T-helper 2 cell treated with Interferon-gamma antibody and Interleukin-4, amounts not matched to agents 5 μg/mL and 100 μg/mL, for 36 hours (primary cell): ENCODE measurements at places on chromosomes 4 and X.

- peaks cover 3% of the 10 kb centered on the region for H3K27me3 ChIP-seq
- no peak overlapping the region for H3K4me3 ChIP-seq
- no peaks in the 10 kb centered on the region for H3K36me3 ChIP-seq
- H3K27ac ChIP-seq = no peak overlapping the region
- no peak for DNase-seq
Measured at GRCh38 chr4:151304755-151305154, 20.6 kb downstream of the SH3D19 start.

GRCh38 chr4:91958596-91958995, 345.2 kb upstream of the GRID2 start:
- H3K4me1 ChIP-seq = no peaks in the 10 kb centered on the region
- no peak overlapping the region for H3K27ac ChIP-seq
- no peak for DNase-seq

DNA sequence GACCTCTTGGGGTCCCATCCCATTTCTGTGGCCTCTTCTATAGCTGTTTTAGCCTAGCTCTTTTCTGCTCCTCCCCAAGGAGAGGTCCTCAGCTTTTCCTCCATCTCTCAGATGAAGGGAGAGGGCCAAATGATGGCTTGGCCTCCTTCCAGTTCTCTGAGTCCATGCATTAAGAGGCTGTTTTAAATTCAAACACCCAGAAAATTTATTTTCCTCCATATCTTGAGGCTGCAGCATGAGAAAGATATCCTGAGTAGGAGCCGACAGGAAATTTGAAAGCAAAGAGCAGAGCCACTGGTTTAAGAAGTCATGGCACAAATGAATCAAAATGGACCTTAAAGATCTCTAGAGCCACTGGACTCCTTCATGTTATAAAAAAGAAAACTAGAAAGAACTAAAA, 558.8 kb downstream of the MID1IP1 start:
- no peaks in the 10 kb centered on the region for H3K27me3 ChIP-seq
- no peak overlapping the region for H3K27ac ChIP-seq
- no peak for DNase-seq
- H3K36me3 ChIP-seq = no peaks in the 10 kb centered on the region
- no peak overlapping the region for H3K4me3 ChIP-seq

DNA sequence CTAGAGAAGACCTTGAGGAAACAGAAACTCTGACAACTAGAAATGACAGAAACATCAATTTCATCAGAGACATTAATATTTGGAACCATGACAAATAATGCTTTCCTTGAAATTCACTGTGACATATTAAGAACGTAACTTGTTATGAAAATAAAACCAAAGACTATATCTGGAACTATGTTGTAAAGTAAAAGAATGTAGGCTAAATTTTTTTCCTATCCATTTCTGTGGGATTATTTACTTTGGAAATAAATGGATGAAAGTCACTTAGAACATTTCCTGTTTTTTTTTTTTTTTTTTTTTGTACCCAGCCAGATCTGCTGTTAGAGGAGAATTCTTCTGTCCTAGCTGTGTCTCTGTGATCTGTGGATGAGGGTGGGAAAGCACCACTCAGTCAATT, 255.9 kb downstream of the SPRY1 start:
- no peak overlapping the region for H3K27ac ChIP-seq
- DNase-seq = no peak
- H3K36me3 ChIP-seq = peaks cover 1% of the 10 kb centered on the region
- no peak overlapping the region for H3K4me3 ChIP-seq
- H3K27me3 ChIP-seq = peaks cover 5% of the 10 kb centered on the region

DNA sequence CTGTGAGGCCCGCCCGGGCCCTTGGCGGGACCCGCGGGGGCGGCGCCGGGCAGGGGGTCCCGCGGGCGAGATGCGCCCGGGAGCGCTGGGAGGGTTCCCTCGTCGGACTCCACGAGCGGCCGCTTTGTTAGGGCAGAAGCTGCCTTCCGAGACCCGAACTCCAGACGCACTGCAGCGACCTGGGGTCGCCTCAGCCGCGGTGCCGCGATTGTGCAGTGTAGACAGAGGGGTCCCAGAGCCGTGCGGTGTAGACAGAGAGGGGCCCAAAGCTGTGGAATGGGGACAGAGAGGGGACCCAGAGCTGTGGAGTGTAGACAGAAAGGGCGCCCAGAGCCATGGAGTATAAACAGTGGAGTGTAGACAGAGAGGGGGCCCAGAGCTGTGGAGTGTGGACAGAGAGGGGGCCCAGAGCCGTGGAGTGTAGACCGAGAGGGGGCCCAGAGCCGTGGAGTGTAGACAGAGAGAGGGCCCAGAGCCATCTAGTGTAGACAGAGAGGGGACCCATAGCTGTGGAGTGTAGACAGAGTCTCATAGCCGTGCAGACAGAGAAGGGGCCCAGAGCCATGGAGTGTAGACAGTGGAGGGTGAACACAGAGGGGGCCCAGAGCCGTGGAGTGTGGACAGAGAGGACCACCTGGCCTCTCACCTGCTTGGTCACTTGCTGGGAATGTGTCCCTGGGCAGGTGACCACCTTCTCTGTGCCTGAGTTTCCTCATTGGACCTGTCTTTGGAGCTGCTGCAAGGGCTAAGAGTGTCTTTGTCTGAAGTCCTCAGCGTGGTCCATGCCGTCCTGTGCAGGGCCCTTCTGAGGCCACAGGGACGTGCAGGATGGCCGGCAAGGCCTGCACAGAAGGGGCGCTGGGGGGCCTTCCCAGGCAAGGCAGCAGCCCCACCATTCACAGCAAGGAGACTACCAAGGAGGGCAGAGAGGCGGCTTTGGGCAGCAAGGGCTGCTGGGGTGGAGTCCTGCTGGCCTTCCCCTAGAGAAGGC, 875 bp downstream of the RGS12 start:
- peaks cover 11% of the 10 kb centered on the region for H3K4me1 ChIP-seq
- H3K27ac ChIP-seq = peak overlapping the region; percentile 29
- H3K4me3 ChIP-seq = peak overlapping the region; percentile 71
- no peak for DNase-seq
- no peaks in the 10 kb centered on the region for H3K36me3 ChIP-seq

GRCh38 chr4:141158219-141158618, 24.9 kb upstream of the RNF150 start:
- H3K27me3 ChIP-seq = no peaks in the 10 kb centered on the region
- H3K4me1 ChIP-seq = no peaks in the 10 kb centered on the region
- no peak overlapping the region for H3K4me3 ChIP-seq
- no peak overlapping the region for H3K27ac ChIP-seq
- no peak for DNase-seq
- H3K36me3 ChIP-seq = no peaks in the 10 kb centered on the region

GRCh38 chrX:140091125-140091886, 126.0 kb upstream of the CXorf66 start:
- peak overlapping the region; percentile 43 for H3K4me3 ChIP-seq
- H3K27me3 ChIP-seq = peaks cover 19% of the 10 kb centered on the region
- H3K36me3 ChIP-seq = no peaks in the 10 kb centered on the region
- H3K27ac ChIP-seq = no peak overlapping the region
- DNase-seq = peak; percentile 6

DNA sequence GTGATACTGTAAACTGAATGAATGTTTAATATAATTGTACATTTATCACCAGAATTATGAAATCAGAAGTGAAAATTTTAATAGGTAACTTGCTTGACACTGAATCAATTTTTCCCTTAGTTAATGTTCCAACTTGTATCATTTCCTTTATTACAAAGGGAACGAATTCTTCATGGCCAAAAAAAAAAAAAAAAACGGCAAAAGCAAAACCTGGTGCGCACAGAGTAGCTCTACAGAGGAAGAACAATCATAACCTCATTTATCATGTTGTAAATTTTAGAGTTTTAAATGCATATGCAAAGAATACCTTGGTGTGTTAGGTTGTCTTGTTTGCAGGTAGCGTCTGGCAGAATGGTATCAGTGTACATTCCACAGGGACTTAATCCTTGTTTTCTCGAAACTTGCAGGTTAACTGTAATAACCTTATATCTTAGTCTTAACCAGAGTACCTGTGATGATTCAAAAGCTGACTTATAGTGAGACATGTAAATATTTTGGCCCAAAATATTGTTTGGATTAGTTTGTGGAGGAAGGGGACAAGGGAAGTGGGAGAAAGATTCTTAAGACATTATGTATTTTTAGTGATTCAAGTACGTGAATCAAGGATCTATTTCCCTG, 70.0 kb downstream of the NPNT start:
- no peak overlapping the region for H3K4me3 ChIP-seq
- no peak for DNase-seq
- H3K27me3 ChIP-seq = no peaks in the 10 kb centered on the region
- no peak overlapping the region for H3K27ac ChIP-seq
- H3K36me3 ChIP-seq = no peaks in the 10 kb centered on the region

GRCh38 chrX:11609109-11609508, 56.6 kb downstream of the ARHGAP6 start:
- H3K27me3 ChIP-seq = no peaks in the 10 kb centered on the region
- no peak for DNase-seq

DNA sequence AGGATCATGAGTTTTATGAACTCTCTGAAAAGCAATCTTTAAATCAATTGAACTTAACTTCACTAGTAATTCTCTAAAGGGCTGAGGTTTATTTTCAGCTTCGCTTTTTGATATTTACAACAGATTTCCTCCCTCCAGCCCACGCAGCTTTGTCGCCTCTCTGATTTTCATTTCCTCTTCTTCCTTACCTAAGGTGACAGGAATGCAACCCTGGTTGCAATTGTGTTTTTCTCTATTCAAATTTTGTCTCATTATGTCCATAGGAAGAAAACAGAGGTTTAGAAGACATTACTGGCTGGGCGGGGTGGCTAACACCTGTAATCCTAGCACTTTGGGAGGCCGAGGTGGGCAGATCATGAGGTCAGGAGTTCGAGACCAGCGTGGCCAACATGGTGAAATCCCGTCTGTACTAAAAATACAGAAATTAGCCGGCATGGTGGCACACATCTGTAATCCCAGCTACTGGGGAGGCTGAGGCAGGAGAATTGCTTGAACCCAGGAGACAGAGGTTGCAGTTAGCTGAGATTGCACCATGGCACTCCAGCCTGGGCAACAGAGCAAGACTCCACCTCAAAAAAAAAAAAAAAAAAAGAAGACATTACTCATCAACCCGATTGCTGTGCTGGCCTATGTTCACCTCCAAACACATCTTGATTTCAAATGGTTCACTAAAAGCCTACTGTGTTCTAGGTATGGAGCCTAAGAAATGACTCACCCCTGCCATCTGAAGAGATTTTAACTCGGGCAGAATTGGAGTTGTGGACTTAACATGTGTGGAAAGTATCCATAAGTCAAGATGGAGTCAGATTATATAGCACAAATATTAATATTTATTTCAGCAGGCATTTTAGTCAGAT, 36.8 kb downstream of the VSIG4 start:
- DNase-seq = no peak
- H3K27ac ChIP-seq = no peak overlapping the region
- H3K36me3 ChIP-seq = no peaks in the 10 kb centered on the region
- H3K4me3 ChIP-seq = no peak overlapping the region
- peaks cover 50% of the 10 kb centered on the region for H3K4me1 ChIP-seq

DNA sequence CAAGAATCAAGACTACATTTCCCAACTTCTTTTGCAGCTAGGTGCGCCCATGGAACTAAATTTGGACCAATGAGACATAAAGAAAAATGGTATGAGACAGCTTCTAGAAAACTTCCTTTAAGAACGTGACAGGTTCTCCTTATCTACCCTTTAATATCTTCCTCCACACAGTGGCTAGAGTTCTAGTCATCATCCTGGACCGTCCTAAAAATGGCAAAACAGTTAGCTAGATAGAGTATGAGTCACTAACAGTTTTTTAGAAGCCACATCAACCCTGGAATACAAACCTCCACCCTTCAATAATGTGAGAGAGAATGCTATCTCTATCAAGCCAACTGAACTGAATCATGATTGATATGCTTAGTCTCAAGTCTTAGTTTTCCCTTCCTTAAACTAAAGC, 267.9 kb upstream of the SLC7A11 start:
- no peaks in the 10 kb centered on the region for H3K4me1 ChIP-seq
- no peaks in the 10 kb centered on the region for H3K36me3 ChIP-seq
- H3K27ac ChIP-seq = no peak overlapping the region
- no peak overlapping the region for H3K4me3 ChIP-seq
- no peaks in the 10 kb centered on the region for H3K27me3 ChIP-seq

- peaks cover 51% of the 10 kb centered on the region for H3K36me3 ChIP-seq
- peak overlapping the region; percentile 66 for H3K4me3 ChIP-seq
- no peaks in the 10 kb centered on the region for H3K27me3 ChIP-seq
- H3K4me1 ChIP-seq = peaks cover 77% of the 10 kb centered on the region
Measured at GRCh38 chrX:2707334-2707760, 16.3 kb downstream of the CD99 start.

- H3K4me1 ChIP-seq = no peaks in the 10 kb centered on the region
- H3K4me3 ChIP-seq = no peak overlapping the region
- DNase-seq = no peak
- no peaks in the 10 kb centered on the region for H3K27me3 ChIP-seq
Measured at GRCh38 chrX:87105131-87105530, 412.5 kb upstream of the KLHL4 start.

- no peak overlapping the region for H3K27ac ChIP-seq
- H3K36me3 ChIP-seq = no peaks in the 10 kb centered on the region
- DNase-seq = no peak
- no peaks in the 10 kb centered on the region for H3K27me3 ChIP-seq
- H3K4me1 ChIP-seq = no peaks in the 10 kb centered on the region
Measured at GRCh38 chr4:160299608-160300007, 1196.7 kb downstream of the RAPGEF2 start.

GRCh38 chr4:20376070-20376469, 124.4 kb downstream of the SLIT2 start:
- no peak overlapping the region for H3K27ac ChIP-seq
- no peaks in the 10 kb centered on the region for H3K4me1 ChIP-seq
- no peaks in the 10 kb centered on the region for H3K36me3 ChIP-seq
- DNase-seq = no peak
- no peaks in the 10 kb centered on the region for H3K27me3 ChIP-seq

DNA sequence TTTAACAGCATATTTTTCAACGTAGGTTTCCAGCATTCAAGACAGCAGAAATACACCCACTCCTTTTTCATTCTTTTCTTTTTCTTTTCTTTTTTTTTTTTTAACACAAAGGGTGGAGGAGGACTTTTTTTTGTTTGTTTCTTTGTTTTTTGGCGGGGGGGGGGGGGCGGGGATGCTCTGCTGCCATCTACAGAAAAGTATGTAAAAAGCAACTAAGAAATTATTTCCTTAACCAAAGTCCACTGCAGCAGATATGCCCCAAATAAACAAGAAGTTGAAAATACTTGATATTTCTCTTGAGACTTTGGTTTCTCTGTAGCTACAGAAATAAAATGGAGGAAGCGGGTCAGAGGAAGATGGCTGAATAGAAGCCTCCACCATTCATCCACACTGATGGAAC, 63.2 kb upstream of the PBDC1 start:
- DNase-seq = no peak
- H3K27ac ChIP-seq = no peak overlapping the region
- no peaks in the 10 kb centered on the region for H3K36me3 ChIP-seq
- H3K4me1 ChIP-seq = no peaks in the 10 kb centered on the region
- no peaks in the 10 kb centered on the region for H3K27me3 ChIP-seq

GRCh38 chr4:11421116-11421515, 7.6 kb downstream of the HS3ST1 start:
- H3K27me3 ChIP-seq = peaks cover 11% of the 10 kb centered on the region
- H3K36me3 ChIP-seq = no peaks in the 10 kb centered on the region
- H3K27ac ChIP-seq = no peak overlapping the region
- H3K4me3 ChIP-seq = no peak overlapping the region
- DNase-seq = no peak
- H3K4me1 ChIP-seq = no peaks in the 10 kb centered on the region

GRCh38 chrX:10028283-10029104, 61.3 kb downstream of the CLDN34 start:
- H3K4me3 ChIP-seq = no peak overlapping the region
- H3K27me3 ChIP-seq = no peaks in the 10 kb centered on the region
- no peaks in the 10 kb centered on the region for H3K4me1 ChIP-seq
- H3K27ac ChIP-seq = no peak overlapping the region
- H3K36me3 ChIP-seq = no peaks in the 10 kb centered on the region
- no peak for DNase-seq

- no peak for DNase-seq
- no peak overlapping the region for H3K27ac ChIP-seq
- no peaks in the 10 kb centered on the region for H3K36me3 ChIP-seq
- H3K27me3 ChIP-seq = no peaks in the 10 kb centered on the region
- H3K4me3 ChIP-seq = no peak overlapping the region
Measured at GRCh38 chr4:124334119-124334518, 378.4 kb downstream of the ANKRD50 start.
